C1 segment of cervical spinal cord (tissue), 14 donors: ENCODE measurements at places on chromosomes 11 and 22.

GRCh38 chr11:119148720-119149017, 183 bp upstream of the ABCG4 start:
- no peak for DNase-seq

DNA sequence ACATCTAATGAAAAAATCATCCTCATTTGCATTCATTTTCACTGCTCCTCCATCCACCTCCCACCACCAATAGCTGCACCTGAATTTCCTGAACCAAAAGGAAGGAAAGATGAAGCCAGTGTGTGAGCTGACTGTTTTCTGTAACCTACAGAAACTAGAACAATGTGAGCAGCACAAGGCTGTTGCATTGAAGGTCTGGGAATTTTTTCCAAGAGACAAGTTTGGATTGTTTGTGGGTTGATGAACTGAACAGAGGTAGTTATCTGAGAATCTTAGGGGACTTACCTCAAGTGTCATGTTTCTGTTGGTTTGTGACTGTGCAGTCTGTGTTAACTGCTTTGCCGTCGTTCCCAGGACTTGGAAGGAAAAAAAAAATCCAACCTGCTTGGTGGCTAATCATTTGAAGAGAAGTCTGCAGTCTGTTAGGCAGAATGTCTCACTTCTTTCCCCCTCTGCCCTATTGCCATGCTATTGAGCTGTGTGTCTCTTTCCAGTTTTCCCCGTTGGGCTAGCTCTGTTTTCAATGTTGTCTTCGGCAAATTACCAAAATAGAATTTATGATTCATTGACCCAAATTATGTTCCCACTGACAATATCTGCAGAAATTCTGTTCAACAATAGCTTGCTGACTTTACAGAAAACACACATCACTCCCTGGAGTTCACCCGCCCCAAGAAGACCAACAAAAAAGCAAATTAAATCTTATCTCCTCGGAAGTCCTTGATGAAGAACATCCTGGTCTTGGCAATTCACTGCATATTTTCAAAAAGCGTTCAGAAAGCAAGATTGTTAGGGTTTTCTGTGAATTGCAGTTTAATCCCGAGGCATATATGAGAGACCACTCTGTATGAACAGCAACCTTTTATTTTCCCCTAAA, 76.0 kb downstream of the SC5D start:
- DNase-seq = no peak

DNA sequence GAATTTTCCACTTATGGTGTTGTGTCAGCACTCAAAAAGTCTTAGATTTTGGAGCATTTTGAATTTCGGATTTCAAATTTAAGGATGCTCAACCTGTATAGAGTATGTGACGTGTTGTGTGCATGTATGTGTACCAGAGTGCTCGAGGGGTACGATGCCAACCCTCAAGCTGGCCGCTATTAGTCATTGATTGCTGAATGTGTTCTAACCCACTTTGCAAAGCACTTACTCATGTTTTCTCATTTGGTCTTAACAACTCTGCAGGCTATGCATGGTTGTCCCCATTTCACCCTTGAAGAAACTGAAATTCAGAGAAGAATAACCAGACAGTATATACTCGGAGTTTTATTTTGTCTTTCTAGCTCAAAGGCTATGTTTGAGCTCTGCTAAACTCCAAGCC, 196.4 kb upstream of the TENM4 start:
- DNase-seq = no peak

- no peak for DNase-seq
Observed at GRCh38 chr11:76087749-76088148, 118.6 kb downstream of the WNT11 start.

- no peak for DNase-seq
Observed at GRCh38 chr11:88357323-88358039, 19.9 kb upstream of the CTSC start.

- no peak for DNase-seq
Observed at GRCh38 chr11:30617762-30618161, 31.6 kb upstream of the MPPED2 start.

DNA sequence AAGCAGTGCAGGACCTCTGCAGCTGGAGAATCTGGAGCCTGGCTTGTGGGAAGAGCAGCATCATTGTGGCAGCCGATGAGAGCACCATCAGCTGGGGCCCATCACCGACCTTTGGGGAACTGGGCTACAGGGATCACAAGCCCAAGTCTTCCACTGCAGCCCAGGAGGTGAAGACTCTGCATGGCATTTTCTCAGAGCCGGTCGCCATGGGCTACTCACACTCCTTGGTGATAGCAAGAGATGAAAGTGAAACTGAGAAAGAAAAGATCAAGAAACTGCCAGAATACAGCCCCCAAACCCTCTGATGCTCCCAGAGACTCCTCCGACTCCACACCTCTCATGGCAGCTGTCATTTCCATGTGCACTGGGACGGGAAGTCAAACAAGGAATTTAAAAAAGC, 35.6 kb downstream of the ASRGL1 start:
- DNase-seq = no peak

GRCh38 chr11:100855466-100856067, 168.5 kb downstream of the ARHGAP42 start:
- DNase-seq = no peak

DNA sequence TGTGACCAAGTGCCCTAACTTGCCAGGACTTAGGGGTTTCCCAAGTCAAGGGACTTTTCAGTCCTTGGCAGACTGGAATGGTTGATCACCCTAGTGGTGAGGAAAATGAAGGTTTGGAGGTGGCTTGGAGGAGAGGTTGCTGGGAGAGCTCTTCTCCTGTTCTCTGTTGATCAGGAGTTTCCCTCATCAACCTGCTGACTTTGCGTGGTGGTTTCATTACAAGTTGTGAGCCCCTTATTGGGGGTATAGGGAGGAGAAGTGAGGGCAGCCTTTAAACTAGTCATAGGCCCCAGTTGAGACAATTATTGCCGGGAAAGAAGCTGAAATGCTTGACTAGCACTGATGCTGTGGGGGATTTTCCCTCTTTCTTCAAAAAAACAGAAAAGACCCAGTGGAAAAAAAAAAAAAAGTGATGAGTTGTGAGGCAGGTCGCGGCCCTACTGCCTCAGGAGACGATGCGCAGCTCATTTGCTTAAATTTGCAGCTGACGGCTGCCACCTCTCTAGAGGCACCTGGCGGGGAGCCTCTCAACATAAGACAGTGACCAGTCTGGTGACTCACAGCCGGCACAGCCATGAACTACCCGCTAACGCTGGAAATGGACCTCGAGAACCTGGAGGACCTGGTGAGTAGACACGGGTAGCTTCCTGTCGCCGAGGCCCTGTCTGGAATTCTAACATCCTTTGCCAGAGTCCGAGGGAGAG, at the start of gene CXCR5:
Gene CXCR5, plus strand, starts transcription at position 525 of the 704 bp plus-strand sequence. Its CDS starts 50 bp downstream, at position 575.
- DNase-seq = no peak

GRCh38 chr22:38353701-38354100, 36.5 kb upstream of the CSNK1E start:
- DNase-seq = no peak
